ENCODE measurements at places on chromosomes 6 and 20.

DNA sequence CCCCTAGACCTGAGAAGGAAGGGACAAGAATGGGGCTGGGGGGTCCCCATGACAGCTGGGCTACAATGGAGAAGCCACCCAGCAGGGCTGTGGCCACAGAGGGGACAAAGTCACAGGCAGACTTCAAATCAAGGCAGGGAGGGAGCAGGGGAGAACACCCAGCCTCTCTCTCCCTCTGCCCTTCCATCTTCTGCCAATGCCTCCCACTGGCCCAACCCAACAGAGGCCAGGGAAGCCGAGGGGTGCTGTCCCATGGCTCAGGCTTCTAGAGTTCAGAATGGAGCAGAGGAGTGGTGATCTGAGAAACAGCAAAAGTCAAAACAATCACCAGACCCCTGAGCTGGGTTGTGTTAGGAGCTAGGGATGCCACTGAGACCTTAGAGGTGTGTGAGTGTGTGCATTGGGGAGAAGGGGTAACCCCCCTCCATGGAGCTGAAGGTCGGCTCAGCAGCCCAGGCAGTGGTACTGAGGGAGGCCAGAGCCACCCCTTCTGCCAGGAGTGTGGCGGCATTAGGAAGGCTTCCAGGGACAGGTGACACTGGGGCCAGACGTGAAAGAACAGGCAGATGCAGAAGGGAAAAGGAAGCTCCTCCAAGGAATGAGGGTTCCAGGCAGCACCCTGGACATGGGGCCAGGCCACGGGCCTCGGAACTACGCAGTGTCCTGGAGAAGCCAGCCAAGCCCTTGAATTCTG lies 12.0 kb downstream of the GLP1R start:
- DNase-seq = no peak

GRCh38 chr6:110495949-110496348 lies 19.5 kb upstream of the SLC22A16 start:
- DNase-seq = no peak

GRCh38 chr20:23298926-23299672 lies 51.5 kb upstream of the NXT1 start:
- DNase-seq = no peak

DNA sequence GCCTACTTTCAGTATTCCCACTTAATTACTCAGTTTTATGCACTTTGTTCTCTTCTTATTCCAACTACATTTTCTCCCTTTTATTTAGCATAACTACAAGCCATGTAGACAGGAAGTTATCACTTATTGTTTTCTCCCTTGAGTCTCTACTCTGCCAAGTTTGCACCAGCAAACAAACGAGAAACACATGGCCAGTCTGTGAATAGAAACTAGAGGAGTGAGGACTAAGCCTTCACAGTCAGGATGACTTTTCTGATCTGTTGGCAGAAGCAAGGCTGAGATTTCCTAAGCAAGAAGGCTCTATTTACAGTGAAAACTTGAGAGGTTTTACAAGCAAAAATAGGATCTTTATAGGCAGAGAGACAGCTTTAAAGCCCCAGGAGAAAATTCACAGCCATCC lies 69.8 kb upstream of the TINAG start:
- no peak for DNase-seq

- DNase-seq = peak; percentile 57
Measured at GRCh38 chr20:62707921-62708521, 615 bp upstream of the NTSR1 start.

DNA sequence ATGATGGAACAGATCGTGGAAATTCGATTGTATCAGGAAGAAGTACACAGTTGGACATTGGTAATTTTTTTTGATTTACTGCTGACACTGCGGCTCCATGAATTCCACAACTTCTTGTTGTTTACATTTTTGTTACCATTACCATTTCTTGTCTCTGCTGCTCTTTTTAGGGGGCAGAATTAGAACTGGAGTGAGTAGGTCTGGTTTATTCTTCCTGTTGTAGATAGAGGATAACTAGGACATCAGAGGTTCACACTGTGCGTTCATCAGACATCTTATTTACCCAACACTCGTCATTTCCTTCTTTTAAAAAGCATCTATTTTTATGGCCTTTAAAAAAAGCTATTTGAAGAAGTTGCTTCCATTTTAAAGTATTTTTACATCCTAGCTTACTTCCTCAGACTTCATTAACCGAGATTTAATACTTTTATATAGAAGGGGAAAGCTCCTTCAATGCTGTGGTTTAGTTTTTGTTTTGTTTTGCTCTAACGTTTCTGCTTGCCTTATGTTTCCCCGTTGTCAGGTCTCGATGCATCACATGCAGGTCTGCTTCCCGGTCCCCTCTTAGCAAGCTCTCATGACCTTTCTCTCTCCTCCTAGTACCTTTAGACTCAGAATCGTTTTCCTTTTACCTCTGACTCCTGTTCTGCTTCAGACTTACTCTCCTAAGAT lies 139.1 kb downstream of the ARID1B start:
- no peak for DNase-seq

DNA sequence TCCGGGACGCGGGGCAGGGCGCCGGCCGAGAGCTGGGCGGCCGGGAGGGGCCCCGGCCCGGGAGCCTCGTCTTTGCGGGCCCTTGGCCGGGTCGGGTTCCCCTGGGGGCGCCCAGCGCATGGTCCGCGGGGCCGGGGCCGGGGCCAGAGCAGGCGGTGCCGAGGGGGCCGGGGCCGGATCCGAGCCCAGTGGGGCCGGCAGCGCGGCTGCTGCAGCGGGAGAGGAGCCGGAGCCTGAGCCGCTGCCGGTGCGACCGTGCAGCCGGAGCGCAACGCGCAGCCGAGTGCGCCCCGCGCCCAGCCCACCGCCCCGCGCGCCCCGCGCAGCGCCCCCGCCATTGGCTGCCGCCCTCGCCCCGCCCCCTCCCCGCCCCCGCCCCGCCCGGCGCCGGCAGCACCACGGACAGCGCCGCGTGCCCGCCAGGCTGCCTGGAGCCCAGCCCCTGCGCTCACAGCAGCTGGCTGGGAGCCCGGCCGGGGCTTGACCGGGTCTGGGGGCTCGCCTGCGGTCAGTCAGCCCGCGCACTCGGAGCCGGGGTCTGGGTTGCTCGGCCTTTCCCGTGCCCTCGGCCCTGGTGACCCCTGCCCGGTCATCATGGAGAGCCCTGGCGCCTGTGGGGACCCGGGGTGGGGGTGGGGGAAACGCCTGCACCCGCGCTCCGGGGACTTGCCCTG lies at the start of gene HRH3:
HRH3 (minus strand) TSS at position 287 of the 674 bp plus-strand sequence. CDS start 308 bp downstream, outside the sequence.
- DNase-seq = peak; percentile 21

DNA sequence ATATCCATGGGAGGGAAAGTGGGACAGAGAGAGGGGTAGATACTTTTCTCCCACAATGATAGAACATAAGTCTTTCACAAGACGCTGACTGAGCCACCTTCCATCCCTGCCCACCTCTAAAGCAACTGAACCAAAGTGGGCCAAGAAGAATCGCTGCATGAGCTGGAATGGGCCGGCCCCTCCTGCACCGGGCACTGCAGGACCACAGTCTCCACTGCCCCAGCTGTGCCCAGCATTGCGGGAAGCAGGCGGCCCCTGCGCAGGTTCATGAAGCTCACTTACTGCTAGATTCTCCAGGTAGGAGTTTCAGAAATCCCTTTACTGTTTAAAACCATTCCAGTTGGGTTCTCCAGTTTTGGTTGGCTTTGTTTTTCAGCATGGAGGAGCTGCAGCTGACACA lies 32.0 kb upstream of the CST7 start:
- no peak for DNase-seq

DNA sequence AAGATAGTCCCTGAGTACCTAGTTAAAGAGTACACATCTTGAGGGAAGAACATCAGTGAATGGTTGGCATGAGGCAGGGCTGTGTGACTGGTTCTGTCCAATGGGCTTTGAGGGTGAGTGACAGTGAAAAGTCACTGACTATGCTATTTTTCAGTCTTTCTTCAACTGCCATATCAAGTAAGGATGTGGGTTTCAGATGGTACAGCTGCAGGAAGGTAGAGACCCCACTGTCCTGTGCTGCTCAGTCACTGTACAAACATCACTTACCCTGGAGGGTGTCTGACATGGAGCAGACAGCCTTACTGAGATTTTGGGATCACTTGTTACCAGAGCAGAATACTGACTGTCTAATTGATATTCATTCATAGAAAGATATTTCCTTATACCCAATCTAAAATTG lies 115.3 kb upstream of the ASCC3 start:
- DNase-seq = no peak

GRCh38 chr6:30213957-30214656 lies 901 bp upstream of the TRIM26 start:
- DNase-seq = peak; percentile 79

DNA sequence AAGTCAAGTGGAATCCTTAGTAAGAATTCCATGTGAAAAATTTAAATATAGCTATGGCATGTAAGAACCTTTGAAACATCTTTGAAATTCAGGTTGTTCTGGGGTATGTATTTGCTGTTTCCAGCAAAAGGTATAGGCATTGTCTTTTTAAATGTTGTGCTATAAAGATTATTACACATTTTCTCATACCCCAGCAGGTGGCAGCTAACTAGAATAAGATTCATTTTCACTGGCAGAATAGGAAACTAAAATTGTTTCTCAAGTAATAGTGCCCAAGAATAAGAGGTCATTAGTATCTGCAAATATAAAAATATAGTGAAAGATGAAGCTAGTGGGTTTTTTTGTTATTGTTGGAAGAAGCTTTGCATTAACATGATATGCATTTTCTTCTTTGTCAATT lies 1.8 kb downstream of the GRIK2 start:
- DNase-seq = no peak

- no peak for DNase-seq
Measured at GRCh38 chr20:62201173-62202082, 18.6 kb downstream of the MTG2 start.

DNA sequence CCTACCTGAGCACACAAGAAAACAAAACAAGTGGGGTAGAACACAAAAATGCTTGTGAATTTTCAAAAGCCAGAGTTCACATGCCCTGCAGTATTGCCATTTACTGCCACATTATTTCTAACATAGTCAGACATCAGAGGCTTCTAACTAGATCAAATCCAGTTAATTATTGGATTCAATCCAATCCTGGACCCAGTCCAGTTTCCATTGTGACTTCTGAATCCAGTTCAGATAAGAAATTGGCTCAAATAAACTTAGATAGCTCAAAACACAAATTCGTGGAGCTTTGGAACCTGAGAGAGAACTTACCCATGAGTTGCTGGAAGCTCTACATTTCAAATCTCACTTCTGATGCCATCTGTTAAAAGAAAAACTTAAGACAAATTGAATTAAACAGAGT lies 85.2 kb upstream of the ANKEF1 start:
- DNase-seq = no peak

- DNase-seq = no peak
Measured at GRCh38 chr20:42938441-42939205, 251.1 kb downstream of the PTPRT start.

DNA sequence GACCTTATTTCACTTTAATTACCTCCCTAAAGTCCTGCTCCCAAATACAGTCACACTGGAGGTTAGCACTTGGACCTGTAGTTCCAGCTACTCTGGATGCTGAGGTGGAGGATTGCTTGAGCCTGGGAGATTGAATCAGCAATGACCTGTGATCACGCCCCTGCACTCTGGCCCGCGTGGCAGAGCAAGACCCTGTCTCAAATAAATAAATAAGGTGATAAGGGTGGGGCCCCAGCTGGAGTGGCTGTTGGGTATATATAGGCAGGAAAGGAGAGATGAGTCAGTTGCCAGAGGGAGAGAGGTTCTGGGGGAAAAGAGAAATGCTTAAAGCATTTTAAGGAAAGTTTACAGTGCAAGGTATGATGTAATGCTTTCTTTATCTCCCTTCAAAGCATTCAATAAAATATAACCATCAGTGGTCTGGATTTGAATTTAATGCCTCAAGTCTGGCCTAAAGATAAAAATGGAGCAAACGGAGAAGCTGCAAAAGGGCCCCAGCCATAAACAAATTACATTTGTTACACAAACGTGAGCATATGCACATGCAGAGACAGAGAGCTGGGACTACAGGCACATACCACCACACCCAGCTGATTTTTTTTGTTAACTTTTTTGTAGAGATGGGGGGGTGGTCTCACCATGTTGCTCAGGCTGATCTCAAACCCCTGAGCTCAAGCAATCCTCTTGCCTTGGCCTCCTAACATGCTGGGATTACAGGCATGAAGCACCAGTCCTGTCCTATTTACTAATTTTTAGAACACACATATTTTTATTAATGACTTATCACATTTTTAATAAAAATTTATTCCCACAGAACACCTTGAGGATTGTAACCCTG lies 6.1 kb upstream of the PM20D2 start:
- DNase-seq = no peak

DNA sequence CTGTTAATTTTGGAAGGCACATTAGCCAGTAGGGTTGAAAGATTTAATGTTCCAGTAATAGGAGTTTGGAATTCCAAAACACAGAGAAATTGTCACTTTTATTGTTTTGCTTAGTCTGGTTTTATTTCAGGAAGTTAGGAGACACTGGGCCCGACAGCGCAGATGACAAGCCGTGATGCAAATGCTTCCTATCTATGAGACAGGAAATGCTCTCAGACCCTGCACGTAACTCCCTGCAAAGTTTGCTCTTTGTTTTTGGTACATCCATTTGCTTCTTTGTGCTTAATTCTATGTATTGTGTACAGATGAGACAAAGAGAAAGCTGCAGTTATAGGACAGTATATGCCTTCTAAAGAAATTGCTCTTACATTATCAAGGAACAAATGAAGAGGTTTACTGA lies 201.6 kb upstream of the SGK1 start:
- peak; percentile 34 for DNase-seq

DNA sequence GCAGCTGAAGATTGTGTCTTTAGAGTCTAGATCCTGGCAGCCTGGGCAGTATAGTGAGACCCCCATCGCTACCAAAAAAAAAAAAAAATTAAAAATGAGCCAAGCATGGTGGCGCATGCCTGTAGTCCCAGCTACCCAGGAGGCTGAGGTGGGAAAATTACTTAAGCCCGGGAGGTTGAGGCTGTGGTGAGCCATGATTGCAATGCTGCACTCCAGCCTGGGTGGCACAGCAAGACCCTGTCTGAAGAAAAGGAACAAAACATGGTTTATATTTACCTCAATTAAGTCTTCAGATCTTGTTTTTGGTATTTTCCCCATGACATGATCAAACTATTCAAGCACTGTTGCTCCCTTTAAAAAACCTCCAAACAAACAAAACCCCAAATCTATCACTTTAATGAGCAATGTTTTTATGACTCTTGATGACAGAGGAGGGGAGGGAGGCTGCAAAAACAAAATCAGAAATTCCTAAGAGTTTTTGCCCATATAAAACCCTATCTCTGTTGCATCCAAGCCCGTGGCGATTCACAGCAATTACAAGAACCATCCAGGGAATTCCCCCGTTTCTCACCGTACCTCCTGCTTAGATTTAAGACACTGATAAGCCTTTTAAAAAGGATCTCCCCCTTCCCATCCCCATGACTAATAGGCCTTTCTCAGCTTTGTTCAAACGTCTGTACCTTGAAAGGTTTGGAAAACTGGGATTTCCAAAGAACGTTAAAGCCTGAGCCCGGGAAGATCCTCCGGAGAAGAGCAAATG lies 259.9 kb downstream of the BMP7 start:
- no peak for DNase-seq

All from activated CD4-positive, alpha-beta T cell treated with anti-CD3 and anti-CD28 coated beads for 48 hours (primary cell).